ENCODE measurements at places on chromosomes 1 and 21. TPM values are rescaled to one million over a fixed set of nuclear protein-coding genes. Genes with fewer than 3 reads are reported as not detected.
A peak's percentile ranks its signal among the peaks of the same experiment; 100 is the strongest.

LCE1F gene
- not detected for total RNA-seq

GRCh38 chr1:203101813-203102634 is 16.2 kb upstream of the MYOG start:
- DNase-seq, result no peak

- DNase-seq, result no peak
Measured at GRCh38 chr21:42357307-42357706, 6.5 kb upstream of the TFF2 start.

NBPF4 gene
- total RNA-seq, result not detected

DNA sequence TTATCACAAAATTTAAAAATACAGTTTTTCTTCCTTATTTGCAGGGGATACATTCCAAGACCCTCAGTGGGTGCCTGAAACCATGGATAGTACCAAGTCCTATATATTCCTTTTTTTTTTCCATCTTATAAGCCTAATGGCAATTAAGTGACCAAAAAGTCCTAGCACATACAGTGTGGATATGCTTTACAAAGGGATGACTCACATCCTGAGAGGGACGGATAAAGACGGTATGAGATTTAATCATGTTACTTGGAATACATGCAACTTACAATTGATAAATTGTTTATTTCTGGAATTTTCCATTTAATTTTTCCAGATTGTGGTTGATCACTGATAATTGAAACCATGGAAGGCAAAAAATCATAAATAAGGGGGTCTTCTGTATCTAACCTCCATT is 181.2 kb upstream of the BRINP3 start:
- no peak for DNase-seq

PBXIP1 gene
- total RNA-seq, result 25.2 TPM

ECE1 gene
- total RNA-seq, result 82.6 TPM

- no peak for DNase-seq
Measured at GRCh38 chr1:169550294-169550693, 36.0 kb downstream of the F5 start.

DNA sequence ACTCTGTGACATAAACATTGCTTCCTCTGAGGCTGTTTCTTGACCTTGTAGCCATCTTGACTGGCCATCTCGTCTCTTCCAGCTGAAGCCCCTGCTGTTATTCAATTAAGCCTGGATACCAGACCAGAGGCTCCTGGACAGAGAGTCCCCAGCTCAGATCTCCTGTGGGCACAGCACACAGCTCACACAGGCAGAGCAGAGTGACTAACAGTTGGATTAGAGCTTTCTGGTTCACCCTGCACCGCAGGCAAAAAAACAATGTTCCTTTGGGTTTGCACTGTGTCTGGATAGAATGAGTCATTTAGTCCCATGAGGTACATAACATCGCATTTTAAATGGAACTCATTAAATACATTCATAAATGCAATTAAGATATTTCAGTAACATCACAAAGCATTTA is 33.4 kb upstream of the USH2A start:
- DNase-seq, result peak; percentile 64

CFH gene
- 85.4 TPM for total RNA-seq

DNA sequence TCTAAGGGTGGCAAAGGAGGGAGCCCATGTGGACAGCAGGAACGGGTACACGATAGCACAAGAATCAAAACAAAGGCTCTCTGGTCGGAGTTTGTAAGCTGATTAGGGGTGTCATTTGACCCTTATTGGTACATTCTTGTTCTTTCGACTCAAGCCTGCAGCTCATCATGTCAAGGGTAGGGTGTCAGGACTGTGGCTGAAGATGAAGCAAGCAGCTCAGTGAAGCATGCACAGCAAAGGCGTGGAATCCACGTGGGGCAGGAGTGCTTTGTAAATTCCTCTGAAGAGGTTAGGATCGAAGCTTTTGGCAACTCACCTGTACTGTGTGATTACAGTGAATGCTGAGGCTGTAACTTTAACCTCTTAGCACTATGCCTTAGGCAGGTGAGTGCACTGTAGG is 4.7 kb upstream of the ABCB10 start:
- DNase-seq, result no peak

- no peak for DNase-seq
Measured at GRCh38 chr1:23872421-23872820, 4.3 kb upstream of the FUCA1 start.

DNA sequence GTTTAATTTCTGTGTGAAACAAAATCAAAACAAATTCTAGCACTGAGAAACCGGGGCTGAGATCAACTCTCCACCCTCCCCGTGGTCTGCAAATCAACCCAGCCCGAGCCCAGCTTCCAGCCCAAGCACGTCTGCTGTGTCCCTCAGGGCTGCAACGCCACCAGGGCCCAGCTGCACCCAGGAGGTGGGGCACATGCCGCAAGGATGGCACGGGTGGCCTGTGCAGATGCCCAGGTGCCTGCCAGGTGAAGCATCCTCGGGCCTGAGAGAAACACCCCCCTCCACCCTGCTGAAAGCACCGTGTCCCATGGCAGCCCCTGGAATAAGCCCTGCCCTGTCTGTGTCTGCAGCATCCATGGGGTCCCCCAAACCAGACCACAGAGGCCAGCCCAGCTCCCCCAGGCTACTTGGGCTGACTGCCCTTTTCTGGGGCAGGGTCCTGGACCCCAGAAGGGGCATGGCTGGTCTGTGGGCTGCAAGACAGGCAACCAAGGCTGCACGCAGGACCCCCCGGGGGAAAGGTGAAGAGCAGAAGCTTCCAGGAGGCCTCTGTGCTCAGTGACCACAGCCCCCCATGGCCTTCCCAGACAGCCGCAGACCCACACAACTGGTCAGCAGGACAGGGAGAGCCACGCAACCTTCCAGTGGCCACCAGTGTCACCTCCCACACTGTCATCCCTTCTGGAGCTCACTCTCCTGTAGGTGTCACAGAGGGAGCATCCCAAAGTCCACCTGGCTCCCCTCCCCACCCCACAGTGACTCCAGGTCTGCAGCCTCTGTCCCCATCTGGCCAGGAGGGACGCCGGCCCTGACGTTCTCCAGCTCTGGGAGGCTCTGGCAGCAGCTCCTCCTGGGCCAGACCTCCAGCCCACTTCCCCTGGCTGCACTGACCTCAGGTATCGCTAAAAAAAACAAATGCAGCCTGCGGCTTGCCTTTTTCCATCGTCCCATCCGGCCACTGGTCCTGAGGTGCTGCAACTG is 7.7 kb downstream of the WNT9A start:
- peak; percentile 36 for DNase-seq

C1orf122 gene
- 89.3 TPM for total RNA-seq

- no peak for DNase-seq
Measured at GRCh38 chr21:44426663-44427191, 28.6 kb upstream of the LRRC3 start.

DNA sequence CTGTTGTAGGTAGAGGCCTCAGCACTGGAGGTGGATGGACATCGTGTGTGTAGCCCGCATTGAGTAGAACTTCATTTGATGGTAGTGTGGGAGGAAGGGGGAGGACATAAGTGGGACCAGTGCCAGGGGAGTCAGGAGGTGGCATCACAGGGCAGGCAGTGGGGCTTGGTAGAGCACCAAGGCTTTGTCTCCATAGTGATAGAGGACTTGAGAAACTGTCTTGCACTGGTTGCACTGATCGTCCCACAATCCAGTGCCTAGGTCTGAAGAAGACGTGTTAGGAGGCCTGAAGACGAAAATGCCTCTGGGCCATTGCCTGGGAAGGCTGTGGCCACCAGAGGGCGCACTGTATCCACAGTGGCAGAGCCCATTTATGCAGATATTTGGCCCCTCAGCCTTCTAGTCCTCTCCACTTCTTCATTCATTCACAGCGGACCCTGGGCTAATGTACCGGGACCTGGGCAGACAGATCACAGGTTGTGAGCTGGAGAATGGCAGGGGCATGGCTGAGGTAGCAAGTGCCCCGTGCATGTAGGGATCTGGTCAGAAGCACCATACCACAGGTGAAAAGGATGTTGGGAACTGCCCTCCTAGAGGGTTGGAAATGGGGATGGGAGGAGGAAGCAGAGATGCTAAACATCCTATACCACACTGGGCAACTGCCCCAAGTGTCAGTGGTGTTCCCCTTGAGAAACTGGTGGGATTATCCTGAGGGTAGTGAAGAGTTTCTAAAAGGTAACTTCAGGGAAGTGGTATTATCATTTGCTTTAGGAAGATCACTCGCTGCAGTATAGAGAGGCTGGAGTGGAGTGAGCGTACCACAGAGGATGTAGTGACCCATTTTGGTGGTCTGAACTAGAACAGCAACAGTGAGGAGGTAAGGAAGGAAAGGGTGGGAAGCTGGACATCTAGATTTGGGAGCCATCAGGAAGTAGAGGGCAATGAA is 95.3 kb downstream of the PIK3R3 start:
- peak; percentile 68 for DNase-seq

- DNase-seq, result no peak
Measured at GRCh38 chr21:42691901-42692559, 38.6 kb downstream of the PDE9A start.

HMGCL gene
- 35.9 TPM for total RNA-seq

DNA sequence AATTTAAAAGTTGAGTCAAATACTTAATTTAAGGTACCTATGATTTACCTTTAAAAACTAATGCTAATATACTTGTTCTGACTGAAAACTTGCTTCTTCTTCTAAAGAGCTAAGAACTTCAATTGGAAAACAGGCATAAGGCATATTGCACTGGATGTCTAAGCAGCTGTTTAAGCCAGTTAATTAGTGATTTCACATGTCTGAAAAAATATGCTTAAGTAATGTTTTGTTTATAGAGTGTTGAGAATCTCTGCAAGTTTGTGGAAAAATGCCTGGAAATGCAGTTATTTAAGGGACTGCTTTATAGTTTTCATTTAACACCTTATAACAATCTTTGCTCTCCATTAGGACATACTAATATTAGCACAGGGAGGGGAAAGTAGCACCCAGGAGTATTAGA is 28.2 kb downstream of the UBE2U start:
- no peak for DNase-seq

FCRL5 gene
- not detected for total RNA-seq

- no peak for DNase-seq
Measured at GRCh38 chr1:216425577-216425976, 2.3 kb upstream of the USH2A start.

GRCh38 chr1:82837766-82838465 is 1037.2 kb downstream of the ADGRL2 start:
- no peak for DNase-seq

DNA sequence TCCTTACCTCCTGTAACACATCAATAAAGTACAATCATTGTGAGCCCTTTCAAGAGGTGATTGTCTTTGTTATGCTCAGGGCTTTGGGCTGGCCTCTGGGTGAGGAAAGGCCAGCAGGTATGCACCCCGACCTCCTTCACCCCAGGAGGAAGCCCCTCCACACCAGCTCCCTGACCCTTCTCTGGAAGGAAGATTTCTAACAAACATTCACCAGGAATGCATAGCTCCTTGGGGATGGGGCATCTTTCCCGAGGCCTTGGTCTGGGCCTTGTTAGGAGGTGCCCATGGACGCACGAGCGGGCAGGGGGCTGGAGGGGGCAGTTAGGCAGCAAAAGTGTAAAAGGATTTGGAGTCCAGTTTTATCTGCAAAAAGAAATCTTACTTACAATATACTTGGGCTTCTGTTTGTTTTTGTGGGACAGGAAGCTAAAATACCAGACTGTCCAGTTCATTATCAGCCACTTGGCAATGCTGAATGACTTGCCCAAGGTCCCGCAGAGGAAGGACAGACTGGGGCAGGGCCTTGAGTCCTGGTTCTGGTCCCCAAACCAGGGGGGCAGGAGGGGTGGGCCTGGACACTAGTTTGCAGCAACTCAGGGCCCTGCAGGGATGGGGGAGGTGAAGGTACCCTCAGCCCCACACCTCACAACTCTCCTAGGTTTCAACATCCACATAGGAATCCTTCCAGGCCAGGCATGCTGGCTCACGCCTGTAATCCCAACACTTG is 10.1 kb downstream of the ZC3H12A start:
- no peak for DNase-seq

DNA sequence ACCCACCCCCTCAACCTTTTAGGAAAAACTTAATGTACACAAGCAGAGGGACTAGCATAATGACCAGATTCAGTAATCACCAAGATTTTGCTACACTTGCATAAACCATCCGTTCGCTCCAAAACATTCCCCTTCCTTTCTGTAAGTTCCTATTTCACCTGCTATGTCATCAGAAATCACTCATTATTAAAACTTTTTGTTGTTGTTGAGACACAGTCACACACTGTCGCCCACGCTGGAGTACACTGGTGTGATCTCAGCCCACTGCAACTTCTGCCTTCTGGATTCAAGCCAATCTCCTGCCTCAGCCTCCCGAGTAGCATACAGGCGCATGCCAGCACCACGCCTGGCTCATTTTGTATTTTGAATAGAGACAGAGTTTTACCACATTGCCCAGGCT is 3.4 kb downstream of the MRPL20 start:
- no peak for DNase-seq

DNA sequence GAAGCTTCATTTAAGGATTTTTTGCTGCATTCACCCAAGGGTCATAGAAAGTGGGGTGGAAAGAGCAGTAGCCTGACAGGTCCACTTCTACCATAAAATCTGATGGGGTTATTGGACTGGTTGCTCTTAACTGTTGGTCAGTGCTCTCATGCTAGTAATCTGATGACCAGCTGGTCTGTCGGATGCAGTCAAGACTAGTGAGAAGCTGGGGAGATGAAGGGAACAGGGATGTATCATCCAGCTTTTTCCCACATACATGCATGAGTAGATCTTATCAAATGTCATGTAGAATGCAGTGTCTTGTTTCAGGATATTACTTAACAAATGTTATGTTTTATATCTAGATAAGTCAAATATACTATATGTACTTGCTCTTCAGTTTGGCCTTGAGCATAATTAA is 11.1 kb downstream of the ATP1B1 start:
- DNase-seq, result no peak

GRCh38 chr1:116345011-116345410 is 28.0 kb upstream of the ATP1A1 start:
- no peak for DNase-seq

AIDA gene
- 37.2 TPM for total RNA-seq

- no peak for DNase-seq
Measured at GRCh38 chr1:29949676-29950075, 713.4 kb downstream of the PTPRU start.

GRCh38 chr1:77655431-77655974 is 27.0 kb downstream of the ZZZ3 start:
- no peak for DNase-seq

DNA sequence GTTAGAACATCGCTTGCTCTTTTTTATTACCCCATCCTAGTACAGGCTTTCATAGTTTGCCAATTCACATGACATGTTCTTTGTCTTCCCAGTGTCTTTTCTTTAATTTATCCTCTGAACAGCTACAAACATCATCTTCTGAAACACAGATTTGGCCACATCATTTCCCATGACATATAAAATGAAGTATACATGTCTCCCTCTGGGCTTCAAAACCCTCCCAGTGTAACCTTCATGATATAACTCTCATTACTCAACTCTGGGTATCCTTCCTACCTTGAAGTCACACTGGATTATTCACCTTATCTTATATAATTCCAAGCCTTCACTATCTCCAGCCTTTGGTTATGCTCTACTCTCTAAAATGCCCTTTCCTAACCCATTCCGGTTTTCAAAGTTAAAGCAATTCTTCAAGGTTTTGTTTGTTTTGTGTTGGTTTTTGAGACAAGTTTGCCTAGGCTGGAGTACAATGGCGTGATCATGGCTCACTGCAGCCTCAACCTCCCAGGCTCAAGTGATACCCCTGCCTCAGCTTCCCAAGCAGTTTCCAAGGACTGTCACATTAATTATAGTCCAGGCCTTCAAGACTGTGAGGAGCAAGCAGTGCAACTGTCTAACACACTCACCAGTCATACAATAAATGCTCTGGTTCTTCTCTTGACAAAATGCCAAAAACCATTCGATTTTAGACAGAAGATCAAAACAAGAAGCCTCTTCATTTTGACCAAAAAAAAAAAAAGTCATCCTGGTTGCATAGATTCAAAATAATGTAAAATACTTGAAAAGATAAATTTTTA is 5.8 kb downstream of the RGS1 start:
- DNase-seq, result no peak
